ENCODE measurements at places on chromosomes 16 and 17. TPM values are rescaled to one million over a fixed set of nuclear protein-coding genes. Genes with fewer than 3 reads are reported as not detected.

SHISA9 gene
- total RNA-seq: 3.7 TPM

SCIMP gene
- total RNA-seq: 0.84 TPM

PRSS21 gene
- total RNA-seq: not detected

IKZF3 gene
- 1.9 TPM for total RNA-seq

SLC2A4 gene
- 6.7 TPM for total RNA-seq

ALOX12 gene
- not detected for total RNA-seq

PTGES3L gene
- total RNA-seq: not detected

C16orf90 gene
- total RNA-seq: not detected

CD300LB gene
- 0.44 TPM for total RNA-seq

KCNJ12 gene
- total RNA-seq: 2.4 TPM

CES4A gene
- 23.1 TPM for total RNA-seq

IGF2BP1 gene
- not detected for total RNA-seq

PIPOX gene
- 3.9 TPM for total RNA-seq

MFSD6L gene
- total RNA-seq: not detected

ADCY9 gene
- total RNA-seq: 29.9 TPM

CDIP1 gene
- total RNA-seq: 40.2 TPM

PIK3R5 gene
- total RNA-seq: 23.6 TPM

GOSR2 gene
- total RNA-seq: 44.7 TPM

GSG1L gene
- not detected for total RNA-seq

MYO15A gene
- total RNA-seq: 2.3 TPM

SLC5A11 gene
- not detected for total RNA-seq

CES3 gene
- 1.3 TPM for total RNA-seq

SLC16A11 gene
- not detected for total RNA-seq

MYH2 gene
- not detected for total RNA-seq

RAP1GAP2 gene
- 9.0 TPM for total RNA-seq

Data from tibial nerve (tissue), 4 donors.